ENCODE measurements at places on chromosomes 5 and 9.

DNA sequence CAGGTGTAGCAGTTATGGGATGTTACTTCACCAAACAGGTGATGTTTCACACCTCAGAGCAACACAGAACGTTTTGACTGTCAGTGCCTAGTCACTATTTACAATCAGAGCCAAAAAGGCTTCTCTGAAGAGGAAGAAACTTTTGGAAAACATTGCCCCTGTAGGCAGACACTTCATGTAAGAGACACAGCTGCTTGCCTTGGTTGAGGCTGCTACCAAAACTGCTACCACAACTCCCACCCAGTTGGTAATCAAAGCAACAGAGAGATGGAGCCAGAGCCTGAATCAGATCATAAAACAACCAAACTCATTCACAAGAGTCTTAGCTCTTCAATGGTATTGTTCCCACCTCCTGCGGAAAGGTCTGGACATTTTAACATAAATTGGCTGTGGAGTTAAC lies 61.0 kb downstream of the CTSL start:
- DNase-seq: no peak

GRCh38 chr9:129889122-129889940 lies 54.1 kb downstream of the USP20 start:
- DNase-seq: no peak

DNA sequence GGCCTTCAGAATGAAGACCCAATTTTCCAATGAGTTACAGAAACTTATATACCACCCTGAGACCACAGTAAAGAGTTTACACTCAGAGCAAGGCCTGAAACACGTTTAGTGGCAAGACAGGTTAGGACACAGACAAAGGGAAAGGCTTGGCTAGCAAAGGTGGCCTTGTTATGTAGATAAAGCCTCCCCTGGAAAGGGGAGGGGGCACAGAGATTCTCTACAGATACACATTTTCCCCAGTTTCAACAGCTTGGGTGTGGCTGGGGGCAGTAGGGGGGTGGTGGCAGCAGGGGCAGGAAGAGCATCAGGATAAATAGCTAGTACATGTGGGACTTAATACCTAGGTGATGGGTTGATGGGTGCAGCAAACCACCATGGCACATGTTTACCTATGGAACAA lies 51.9 kb upstream of the PPP1R2B start:
- DNase-seq: no peak

GRCh38 chr9:133151601-133152525 lies 11.9 kb downstream of the GBGT1 start:
- no peak for DNase-seq

GRCh38 chr9:113011911-113012381 lies at the start of gene ZNF883:
TSS of gene ZNF883 (minus strand) at chr9:113012192.
- DNase-seq: peak; percentile 80
